Osteoblast (primary cell): ENCODE measurements at places on chromosomes 11 and 22.
A peak's percentile ranks its signal among the peaks of the same experiment; 100 is the strongest.

DNA sequence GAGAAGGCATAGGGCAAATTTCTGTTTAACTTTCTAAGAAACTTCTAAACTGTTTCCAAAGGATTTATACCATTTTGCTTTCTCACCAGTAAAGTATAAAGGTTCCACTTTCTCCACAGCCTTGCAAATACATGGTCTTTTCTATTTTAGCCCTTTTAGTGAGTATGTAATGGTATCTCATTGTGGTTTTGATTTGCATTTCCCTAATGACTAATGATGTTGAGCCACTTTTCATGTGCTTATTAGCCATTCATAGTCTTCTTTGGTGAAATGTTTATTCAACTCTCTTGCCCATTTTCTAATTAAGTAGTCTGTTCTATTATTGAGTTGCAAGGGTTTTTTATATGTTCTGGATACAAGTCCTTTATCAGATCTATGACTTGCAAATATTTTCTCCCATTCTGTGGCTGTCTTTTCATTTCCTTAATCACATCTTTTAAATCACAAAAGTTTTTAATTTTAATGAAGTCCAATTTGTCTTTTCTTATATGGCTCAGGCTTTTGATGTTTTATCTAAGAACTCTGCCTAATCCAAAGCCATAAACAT is 83.8 kb upstream of the KCNQ1OT1 start:
- peaks cover 6% of the 10 kb centered on the region for H3K4me1 ChIP-seq
- no peak for DNase-seq
- peaks cover 36% of the 10 kb centered on the region for H3K27me3 ChIP-seq
- H3K4me3 ChIP-seq, result no peak overlapping the region

DNA sequence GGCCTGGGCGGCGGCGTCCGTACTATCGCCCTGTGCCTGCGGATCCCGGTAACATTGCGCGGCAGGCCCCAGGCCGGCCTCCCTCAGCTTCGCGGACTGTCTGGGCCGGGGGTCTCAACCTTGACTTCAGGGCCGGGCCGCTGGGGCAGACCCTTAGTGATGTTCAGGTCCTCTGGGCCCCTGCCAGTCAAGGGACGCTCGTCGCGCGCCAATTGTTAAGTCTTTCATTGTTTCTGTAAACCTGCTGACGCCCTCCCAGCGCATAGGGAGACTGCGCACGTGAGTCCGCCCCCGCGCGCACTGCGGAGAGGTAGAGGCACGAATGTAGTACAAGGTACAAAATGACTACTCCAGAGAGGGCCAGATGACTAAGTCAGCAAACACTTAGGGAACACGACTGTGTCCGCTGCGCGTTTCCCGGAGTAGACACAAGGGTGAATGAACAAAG is 451 bp upstream of the HDHD5 start:
- no peaks in the 10 kb centered on the region for H3K27me3 ChIP-seq
- no peaks in the 10 kb centered on the region for H3K36me3 ChIP-seq
- DNase-seq, result peak; percentile 87
- H3K4me3 ChIP-seq, result peak overlapping the region; percentile 86
- no peak overlapping the region for H3K27ac ChIP-seq

- H3K36me3 ChIP-seq, result no peaks in the 10 kb centered on the region
- H3K4me3 ChIP-seq, result no peak overlapping the region
- no peaks in the 10 kb centered on the region for H3K4me1 ChIP-seq
- no peaks in the 10 kb centered on the region for H3K27me3 ChIP-seq
- DNase-seq, result no peak
These were observed 244.5 kb upstream of the POU2AF2 start for GRCh38 chr11:111001081-111001430.

DNA sequence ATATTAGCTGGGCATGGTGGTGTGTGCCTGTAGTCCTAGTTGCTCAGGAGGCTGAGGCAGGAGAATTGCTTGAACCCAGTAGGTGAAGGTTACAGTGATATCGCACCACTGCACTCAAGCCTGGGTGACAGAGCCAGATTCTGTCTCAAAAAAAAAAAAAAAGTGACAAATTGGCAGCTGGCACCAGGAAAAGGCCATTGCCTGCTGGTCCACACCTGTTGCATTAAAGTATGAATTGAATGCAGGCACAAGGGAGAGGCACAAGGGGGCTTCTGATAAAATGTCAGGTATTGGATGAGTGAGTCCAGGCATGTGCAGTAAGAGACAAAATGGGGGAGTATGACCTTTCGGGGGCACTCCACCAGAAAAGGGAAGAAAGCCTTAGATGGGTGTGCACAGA is 28.2 kb downstream of the ZNF70 start:
- H3K36me3 ChIP-seq, result no peaks in the 10 kb centered on the region
- no peak overlapping the region for H3K27ac ChIP-seq
- H3K4me1 ChIP-seq, result no peaks in the 10 kb centered on the region
- peaks cover 2% of the 10 kb centered on the region for H3K27me3 ChIP-seq

GRCh38 chr11:65973439-65974110 is 12.0 kb downstream of the SART1 start:
- no peak overlapping the region for H3K27ac ChIP-seq
- peak; percentile 93 for DNase-seq
- no peaks in the 10 kb centered on the region for H3K4me1 ChIP-seq
- H3K36me3 ChIP-seq, result peaks cover 69% of the 10 kb centered on the region

DNA sequence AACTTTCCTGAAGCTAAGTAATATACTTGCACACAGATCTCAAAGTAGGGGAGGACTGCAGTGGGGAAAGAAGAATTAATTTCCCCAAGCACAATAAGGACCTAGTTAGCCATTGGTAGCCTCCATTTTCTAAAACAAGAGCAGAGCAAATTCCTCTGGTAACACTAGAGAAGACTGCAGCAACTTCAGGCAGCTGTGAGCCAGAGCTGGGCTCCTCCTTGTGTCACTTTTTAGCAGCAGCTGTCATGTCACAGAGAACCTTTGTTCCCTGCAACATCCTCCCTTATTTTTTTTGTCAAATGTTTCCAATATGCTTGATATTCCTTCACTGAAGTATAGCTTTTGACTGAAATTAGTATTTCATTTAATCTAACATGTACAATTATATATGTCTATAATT is 54.4 kb downstream of the RRAS2 start:
- no peaks in the 10 kb centered on the region for H3K27me3 ChIP-seq
- H3K27ac ChIP-seq, result no peak overlapping the region
- H3K4me1 ChIP-seq, result peaks cover 40% of the 10 kb centered on the region
- DNase-seq, result no peak

DNA sequence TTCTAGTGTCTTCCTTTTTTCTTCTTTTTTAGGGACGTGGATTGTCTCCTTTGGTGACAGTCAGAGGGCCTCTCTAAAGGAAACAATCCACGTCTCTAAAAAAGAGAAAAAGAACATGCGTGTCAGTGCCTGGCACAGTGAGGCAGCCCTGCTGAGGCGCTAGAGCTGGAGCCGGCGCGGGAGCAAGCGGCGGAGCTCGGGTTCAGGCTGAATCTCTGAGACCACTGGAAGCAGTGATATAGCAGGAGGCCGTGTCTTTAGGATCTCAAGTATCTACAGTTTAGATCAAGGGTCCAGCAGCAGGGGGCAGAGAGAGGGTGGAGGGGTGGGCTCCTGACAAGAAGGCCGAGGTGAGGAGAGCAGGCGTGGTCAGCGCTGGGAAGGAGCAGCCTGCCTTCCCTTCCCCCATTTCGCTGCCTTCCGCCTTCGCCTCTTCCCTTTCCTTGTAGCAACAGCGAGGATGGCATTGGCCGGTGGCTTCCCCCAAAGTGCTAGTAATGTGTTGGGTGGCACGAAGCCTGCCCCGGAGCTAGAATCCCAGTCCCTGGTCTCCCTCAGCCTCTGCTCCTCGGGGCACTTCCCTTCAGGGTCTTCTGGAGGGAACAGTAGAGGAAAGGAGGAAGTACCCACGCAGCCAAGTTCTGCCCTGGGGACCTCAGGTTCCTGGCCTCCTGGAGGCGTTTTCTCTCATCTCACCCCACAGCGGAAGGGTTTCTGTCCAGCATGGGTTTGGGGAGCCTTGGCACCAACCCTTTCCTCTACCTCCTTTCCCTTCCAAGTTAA is 28.2 kb upstream of the RAB1B start:
- peaks cover 52% of the 10 kb centered on the region for H3K36me3 ChIP-seq
- no peaks in the 10 kb centered on the region for H3K27me3 ChIP-seq
- H3K27ac ChIP-seq, result no peak overlapping the region

GRCh38 chr11:119149018-119149785 is at the start of gene ABCG4:
Gene ABCG4 (plus strand): TSS chr11:119149052. CDS start chr11:119149966, 914 bp downstream.
- DNase-seq, result peak; percentile 81
- peaks cover 60% of the 10 kb centered on the region for H3K27me3 ChIP-seq
- H3K4me1 ChIP-seq, result peaks cover 4% of the 10 kb centered on the region

DNA sequence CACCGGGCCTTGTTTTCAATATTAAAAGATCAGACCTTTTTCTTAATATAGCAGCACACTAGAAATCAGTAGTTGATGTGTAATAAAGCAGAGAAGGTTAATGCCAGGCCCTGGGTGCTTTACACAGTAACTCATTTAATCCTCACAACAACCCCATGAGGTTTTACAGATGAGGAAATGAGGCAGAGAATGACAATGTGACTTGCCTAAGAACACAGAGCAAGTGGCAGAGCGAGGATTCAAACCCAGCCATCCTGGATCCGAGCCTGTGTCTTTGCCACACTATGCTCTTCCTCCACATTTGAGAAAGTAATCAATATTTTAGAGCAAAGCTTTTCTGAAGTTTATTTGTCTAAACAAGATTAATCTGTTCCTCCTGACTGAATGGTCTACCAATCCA is 7.2 kb downstream of the JAML start:
- H3K4me3 ChIP-seq, result no peak overlapping the region
- no peaks in the 10 kb centered on the region for H3K36me3 ChIP-seq
- H3K4me1 ChIP-seq, result no peaks in the 10 kb centered on the region
- DNase-seq, result no peak
- peaks cover 31% of the 10 kb centered on the region for H3K27me3 ChIP-seq
- H3K27ac ChIP-seq, result no peak overlapping the region

GRCh38 chr11:72838691-72839305 is 24.6 kb downstream of the ATG16L2 start:
- peaks cover 33% of the 10 kb centered on the region for H3K36me3 ChIP-seq
- H3K27ac ChIP-seq, result peak overlapping the region; percentile 66
- H3K27me3 ChIP-seq, result no peaks in the 10 kb centered on the region
- H3K4me1 ChIP-seq, result peaks cover 82% of the 10 kb centered on the region

DNA sequence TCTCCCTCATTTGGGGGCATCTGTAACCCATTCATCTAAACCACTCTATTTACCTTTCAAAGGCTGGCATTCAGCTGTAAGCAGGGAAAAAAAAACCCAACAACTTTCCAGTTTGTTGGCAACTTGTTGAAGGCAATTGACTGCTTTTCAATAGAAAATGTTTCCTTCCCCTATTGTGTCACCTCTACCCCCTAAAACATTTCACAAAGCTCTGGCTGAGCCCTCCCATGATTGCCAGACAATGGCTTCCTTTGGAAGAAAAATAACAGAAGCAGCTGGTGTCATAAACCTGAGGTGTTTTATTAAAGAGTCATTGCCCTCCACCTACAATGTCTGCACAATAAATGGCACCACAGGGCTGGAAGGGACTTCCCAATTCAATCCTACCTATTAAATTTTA is 22.1 kb upstream of the PSMA1 start:
- peaks cover 4% of the 10 kb centered on the region for H3K4me1 ChIP-seq
- DNase-seq, result no peak
- no peaks in the 10 kb centered on the region for H3K36me3 ChIP-seq
- no peaks in the 10 kb centered on the region for H3K27me3 ChIP-seq

DNA sequence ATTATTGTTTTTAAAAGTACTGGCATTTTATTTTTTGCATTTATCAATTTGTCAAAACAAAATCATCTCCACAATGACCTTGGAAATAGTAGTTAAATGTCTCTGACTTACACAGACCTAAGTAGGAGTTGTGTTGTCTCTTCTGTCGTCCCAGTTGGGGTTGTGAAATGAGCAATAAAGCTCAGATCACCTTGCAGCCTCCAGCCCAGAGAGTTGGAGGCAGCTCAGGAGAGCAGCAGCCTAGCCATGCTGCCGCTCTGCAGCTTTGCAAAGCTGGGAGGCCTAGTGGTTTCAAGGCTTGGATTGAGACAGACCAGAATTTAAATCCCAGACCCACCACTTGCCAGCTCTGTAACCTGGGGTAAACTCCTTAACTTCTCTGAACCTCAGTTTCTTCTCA is 65.2 kb upstream of the CRYBB3 start:
- DNase-seq, result no peak
- H3K36me3 ChIP-seq, result no peaks in the 10 kb centered on the region

GRCh38 chr11:24635588-24636290 is 138.9 kb downstream of the LUZP2 start:
- no peaks in the 10 kb centered on the region for H3K4me1 ChIP-seq
- no peak for DNase-seq
- H3K4me3 ChIP-seq, result no peak overlapping the region
- no peak overlapping the region for H3K27ac ChIP-seq
- no peaks in the 10 kb centered on the region for H3K36me3 ChIP-seq

DNA sequence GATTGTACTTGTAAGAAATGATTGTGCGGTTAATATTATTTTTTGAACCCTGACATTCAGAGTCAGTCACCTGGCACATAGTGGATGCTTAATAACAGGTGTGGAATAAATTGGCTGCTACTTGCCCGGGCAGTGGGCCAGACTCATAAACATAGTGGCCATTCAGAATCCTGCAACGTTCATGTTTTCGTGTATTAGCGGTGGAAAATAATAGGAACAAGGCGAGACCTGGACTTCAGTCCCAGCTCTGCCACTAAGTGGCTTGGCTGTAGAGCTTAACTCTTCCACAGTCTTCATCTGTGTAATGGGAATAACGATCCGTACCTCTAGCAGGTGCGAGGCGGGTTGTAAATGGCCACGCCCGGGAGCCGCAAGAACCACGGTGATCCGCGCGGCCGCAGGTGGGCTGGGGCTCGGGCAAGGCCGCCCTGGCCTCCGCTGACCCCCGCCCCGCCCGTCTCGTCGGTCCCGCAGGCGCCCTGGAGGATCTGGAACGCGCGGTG is 761 bp upstream of the TMEM25 start:
- peak overlapping the region; percentile 83 for H3K4me3 ChIP-seq
- no peaks in the 10 kb centered on the region for H3K27me3 ChIP-seq
- H3K4me1 ChIP-seq, result peaks cover 11% of the 10 kb centered on the region
- H3K36me3 ChIP-seq, result peaks cover 3% of the 10 kb centered on the region

GRCh38 chr22:24053481-24054226 is 42.5 kb downstream of the CABIN1 start:
- peaks cover 28% of the 10 kb centered on the region for H3K36me3 ChIP-seq
- peaks cover 20% of the 10 kb centered on the region for H3K4me1 ChIP-seq
- no peaks in the 10 kb centered on the region for H3K27me3 ChIP-seq
- DNase-seq, result no peak
- H3K27ac ChIP-seq, result no peak overlapping the region
- no peak overlapping the region for H3K4me3 ChIP-seq

GRCh38 chr22:26210334-26210733 is 41.1 kb downstream of the SEZ6L start:
- no peak overlapping the region for H3K27ac ChIP-seq
- no peaks in the 10 kb centered on the region for H3K27me3 ChIP-seq
- no peaks in the 10 kb centered on the region for H3K36me3 ChIP-seq
- no peak for DNase-seq

GRCh38 chr22:41922328-41922727 is 4.3 kb downstream of the TNFRSF13C start:
- peaks cover 10% of the 10 kb centered on the region for H3K4me1 ChIP-seq
- no peak overlapping the region for H3K4me3 ChIP-seq
- H3K27ac ChIP-seq, result no peak overlapping the region
- DNase-seq, result peak; percentile 58

- peaks cover 3% of the 10 kb centered on the region for H3K4me1 ChIP-seq
- H3K27ac ChIP-seq, result no peak overlapping the region
- H3K27me3 ChIP-seq, result no peaks in the 10 kb centered on the region
- no peaks in the 10 kb centered on the region for H3K36me3 ChIP-seq
- DNase-seq, result no peak
These were observed 10.8 kb downstream of the PRR5L start for GRCh38 chr11:36306888-36307287.
